ENCODE measurements at places on chromosomes 6 and 20.

DNA sequence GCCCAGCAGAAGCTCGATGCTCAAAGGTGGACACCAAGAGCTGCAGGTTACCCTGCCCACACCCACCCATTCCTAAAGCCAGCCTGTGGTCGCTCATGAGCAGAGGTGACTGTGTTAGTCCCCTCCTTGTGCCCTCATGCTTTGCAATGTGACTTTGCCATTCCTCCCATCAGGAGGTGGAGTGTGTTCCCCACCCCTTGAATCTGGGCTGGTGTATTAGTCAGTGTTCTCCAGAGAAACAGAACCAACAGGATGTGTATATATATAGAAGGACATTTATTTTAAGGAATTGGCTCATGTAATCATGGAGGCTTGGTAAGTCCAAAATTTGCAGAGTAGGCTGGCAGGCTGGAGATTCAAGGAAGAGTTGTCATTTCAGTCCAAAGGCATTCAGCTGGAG lies 54.4 kb upstream of the RNF24 start:
- DNase-seq: no peak

GRCh38 chr6:129733290-129733689 lies 23.3 kb upstream of the ARHGAP18 start:
- DNase-seq: no peak

DNA sequence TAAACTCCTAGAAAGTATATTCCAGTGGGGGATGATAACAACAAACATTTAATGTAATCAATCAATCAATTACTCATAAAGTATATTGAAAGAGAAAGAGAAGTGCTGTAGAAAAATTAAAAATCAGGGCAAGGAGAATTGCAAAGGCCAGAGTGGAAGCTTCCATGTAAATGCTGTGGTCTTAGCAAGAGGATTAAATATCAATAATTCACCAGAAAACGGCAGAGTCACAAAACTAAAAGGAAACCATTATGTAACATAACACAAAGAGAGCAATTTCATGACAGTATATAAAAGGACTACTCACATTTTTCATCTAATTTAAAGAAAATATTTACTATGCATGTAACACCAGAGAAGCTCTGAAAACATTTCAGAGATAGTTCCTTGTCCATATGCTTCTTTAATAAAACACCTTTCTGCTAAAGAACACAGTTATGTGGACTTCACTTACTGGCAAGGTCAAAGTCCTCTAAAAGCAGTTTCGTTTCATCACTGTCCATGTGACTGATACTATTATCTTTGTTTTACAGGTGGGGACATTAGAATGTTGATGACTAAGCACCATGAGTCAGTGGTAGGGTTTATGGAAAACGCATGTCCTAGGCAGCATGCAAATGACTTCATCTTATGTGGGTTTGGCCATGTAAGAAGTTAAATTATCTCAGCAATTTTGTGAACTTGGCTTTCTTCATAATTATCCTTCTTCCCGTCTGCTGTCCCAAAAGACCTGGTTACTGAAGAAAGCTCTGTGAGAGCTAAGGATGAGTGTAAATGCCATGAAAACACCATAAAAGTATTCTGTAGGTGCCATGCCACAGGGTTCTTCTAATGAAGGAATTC lies 185.8 kb upstream of the TENT5A start:
- no peak for DNase-seq

DNA sequence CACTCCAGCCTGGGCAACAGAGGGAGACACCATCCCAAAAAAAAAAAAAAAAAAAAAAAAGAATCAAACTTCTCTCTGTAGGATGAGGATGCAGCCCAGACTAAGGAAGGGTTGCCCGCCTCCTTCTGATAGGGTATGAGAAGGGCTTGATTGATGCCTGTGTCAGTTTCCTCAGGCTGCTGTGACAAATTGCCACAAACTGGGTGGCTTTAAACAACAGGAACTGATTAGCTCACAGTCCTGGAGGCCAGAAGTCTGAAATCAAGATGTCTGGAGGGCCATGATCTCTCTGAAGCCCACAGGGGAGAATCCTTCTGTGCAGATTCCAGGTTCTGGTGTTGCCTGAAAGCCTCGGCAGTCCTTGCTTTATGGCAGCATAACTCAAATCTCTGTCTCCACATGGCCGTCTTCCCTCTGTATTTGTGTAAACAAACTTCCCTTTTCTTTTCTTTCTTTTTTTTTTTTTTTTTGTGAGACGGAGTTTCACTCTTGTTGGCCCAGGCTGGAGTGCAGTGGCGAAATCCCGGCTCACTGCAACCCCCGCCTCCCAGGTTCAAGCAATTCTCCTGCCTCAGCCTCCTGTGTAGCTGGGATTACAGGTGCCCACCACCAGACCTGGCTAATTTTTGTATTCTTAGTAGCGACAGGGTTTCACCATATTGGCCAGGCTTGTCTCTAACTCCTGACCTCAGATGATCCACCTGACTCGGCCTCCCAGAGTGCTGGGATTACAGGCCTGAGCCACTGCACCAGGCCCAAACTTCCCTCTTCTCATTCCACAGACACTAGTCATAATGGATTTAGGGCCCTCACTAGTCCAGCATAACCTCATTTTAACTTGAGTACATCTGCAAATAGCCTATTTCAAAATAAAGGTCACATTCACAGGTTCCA lies 11.2 kb upstream of the CDK19 start:
- DNase-seq: no peak

- DNase-seq: peak; percentile 72
Observed at GRCh38 chr6:30453508-30454116, 35.7 kb upstream of the HLA-E start.

DNA sequence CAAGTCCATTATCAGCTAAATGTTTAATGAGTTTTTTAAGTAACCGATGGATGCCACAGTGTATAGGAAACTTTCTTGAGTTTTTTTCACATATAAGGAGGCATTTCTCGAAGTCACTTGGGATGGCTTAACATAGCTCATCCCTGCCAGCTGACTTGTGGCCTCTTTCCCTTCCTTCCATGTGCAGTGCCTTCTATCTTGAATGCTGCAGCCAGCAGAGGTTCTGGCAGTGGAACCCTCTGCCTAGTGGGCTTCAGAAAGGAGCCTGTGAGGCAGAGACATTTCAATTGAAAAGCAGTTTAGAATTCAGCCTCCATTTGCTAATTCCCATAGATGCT lies 51.9 kb downstream of the AKAP12 start:
- DNase-seq: no peak

DNA sequence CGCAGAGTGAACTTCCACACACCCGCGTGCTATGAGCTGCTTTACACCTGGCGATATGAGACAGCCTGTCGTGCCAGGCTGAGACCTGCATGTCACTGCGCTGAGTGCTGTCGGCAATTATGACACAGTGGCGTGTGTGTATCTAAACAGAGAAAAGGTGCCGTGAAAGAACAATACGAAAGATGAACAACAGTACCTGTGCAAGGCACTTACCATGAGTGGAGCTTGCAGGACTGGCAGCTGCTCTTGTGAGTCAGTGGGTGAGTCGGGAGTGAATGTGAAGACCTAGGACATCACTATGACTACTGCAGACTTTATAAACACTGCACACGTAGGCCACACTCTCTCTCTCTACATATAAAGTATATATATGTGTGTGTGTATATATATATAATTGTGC lies 68.5 kb upstream of the DUSP22 start:
- DNase-seq: no peak

DNA sequence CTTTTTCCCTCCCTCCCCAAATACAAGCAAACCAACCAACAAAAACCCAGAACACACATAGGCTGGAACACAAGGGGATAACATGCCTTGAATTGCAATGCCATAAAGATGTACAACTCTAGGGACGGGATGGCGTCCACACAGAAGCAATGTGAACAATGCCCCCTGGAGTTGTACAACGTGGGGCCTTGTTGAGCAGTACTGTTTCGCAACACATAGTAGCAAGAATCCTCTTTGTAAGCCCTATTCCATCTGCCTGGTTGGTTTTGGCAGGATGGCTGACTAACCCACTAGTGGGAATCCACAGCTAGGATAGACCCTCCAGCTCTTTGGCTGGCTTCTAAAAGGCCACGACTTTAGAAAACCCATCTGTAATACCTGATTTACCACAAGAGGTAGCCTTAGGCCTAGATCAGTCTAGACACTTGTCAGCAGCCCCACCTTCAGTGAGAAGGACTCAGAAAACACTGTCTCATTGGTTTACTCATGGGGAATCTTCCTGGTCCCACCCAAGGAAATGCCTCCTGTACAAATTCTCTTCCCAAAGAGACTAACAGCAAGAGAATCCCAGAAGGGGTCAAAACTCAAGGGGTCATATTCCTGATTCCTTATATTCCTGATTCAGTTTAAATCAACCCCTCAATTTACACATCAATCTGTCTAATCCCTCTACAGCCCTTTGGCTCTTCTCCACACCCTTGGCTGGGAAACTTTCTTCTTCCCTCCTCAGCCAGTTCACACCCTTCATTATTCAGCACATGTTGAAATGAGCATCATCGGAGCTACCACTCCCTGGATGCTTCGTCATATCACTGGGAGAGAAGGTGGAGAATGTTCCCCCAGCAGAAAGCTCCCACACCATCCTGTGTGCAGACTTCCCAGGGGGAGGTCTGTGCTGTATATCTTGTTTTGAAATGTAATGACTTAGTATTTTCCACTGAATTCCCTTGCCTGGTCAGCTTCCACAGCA lies 622.4 kb upstream of the FLRT3 start:
- no peak for DNase-seq

- DNase-seq: peak; percentile 52
Observed at GRCh38 chr6:44096612-44097011, 30.6 kb downstream of the MRPL14 start.

- no peak for DNase-seq
Observed at GRCh38 chr20:32441638-32442037, 83.5 kb downstream of the ASXL1 start.

- no peak for DNase-seq
Observed at GRCh38 chr6:130975325-130975724, 87.7 kb downstream of the EPB41L2 start.

DNA sequence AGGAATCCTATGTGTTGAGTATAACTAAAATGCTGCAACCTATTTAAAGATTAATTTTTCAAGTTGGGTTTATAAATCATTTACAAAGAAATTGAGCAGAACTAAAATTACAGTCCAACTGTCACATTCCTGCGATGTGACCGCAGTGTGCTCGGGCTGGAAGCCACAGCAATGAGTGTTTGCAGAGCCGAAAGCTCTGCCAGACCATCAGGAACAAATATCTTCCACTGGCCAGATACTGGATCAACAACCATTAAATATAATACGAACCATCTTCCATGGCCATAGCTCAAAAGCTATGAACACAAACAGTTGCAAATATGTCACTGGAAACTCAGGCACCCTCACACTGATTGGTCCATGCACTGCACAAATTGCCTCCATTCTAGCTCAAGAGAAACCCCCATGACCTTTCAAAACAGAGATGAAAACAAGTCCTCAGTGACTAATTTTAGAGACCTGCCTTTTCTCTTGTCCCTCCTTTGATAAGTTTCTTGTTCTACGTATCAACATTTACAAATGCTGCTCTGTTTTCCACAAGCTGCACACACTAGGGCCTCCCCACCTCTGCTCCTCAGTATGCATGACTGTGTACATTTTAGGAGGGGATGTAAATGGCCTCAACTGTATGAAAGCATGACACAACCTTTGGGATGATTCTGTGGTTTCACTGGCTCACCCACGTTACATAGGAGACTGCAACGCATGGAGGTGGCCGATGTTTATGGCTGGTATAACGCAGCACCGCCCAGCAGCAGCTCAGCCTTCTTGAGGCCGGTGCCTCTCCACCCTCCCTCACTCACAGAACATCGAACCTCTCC lies 171.7 kb downstream of the WDR27 start:
- DNase-seq: no peak

DNA sequence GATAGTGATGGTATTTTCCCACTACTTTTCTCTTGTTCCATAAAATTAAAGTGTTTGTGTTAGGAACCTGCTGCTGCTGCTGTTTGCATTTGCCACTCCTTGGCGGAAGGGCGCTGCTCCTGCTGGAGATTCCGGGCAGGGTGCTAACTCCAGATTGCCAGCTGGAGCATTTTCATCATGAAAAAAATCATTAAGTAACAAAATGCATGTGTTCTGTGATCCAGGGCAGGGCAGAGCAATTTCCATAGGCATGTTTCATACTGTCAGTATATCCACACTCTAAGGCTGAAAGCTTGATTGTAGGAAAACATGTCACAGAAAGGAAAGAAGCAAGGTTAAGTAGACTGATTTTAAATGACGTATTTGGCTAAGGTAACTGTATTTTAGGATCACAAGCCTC lies 24.0 kb downstream of the PBOV1 start:
- DNase-seq: no peak

- DNase-seq: no peak
Observed at GRCh38 chr20:6490849-6491248, 276.6 kb upstream of the BMP2 start.

DNA sequence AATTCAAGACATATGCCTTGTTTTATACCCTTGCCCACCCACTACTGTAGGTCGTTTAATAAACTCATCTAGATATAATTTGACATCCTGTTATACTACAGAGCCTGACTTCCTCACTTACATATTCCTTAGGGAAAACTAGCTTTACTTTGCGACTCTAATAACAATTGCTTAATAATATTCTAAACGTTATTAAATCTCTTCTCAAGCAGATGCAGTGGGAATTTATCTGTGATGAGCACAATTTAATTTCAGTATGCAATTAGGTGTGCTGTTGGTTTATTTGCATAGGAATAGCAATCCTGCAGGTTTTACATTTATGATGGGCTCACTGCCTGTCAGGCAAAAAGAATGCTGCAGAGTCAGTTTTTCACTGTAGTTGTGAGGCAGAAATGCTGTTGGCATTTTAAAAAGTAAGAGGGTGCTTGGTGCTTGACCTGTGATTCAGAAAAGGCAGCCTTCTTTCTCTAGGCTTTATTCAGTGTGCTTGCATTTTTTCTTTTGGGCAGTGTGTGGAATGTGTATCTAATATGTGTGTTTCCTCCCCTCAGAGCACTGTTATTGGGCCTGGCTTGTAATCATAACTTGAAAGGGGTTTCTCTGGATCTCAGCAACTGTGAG lies 152.3 kb upstream of the SCGN start:
- no peak for DNase-seq

- DNase-seq: no peak
Observed at GRCh38 chr6:163446549-163446948, 32.0 kb downstream of the QKI start.

- DNase-seq: no peak
Observed at GRCh38 chr6:166935353-166935752, 21.0 kb downstream of the RNASET2 start.

GRCh38 chr6:159473475-159474263 lies 219.4 kb downstream of the SOD2 start:
- no peak for DNase-seq

DNA sequence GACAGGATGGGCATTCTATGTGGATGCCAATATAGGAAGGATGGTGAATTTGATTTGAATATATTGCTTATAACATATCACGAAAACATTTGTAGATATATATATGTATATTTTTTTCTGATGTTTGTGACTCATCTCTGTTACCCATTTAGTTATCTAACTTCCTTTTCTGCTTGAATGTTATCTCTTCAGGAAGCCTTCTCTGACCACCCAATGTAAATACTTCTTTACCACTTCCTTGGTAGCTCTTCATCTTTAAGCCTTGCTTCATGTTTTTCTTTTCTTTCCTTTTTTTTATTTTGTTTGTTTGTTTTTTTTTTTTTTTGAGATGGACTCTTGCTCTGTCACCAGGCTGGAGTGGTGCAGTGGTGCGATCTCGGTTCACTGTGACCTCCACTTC lies 260.5 kb upstream of the EPHA7 start:
- DNase-seq: no peak
